ENCODE measurements at places on chromosomes 4 and X.

- no peak for DNase-seq
Observed at GRCh38 chrX:103586314-103586646, 965 bp downstream of the TCEAL4 start.

DNA sequence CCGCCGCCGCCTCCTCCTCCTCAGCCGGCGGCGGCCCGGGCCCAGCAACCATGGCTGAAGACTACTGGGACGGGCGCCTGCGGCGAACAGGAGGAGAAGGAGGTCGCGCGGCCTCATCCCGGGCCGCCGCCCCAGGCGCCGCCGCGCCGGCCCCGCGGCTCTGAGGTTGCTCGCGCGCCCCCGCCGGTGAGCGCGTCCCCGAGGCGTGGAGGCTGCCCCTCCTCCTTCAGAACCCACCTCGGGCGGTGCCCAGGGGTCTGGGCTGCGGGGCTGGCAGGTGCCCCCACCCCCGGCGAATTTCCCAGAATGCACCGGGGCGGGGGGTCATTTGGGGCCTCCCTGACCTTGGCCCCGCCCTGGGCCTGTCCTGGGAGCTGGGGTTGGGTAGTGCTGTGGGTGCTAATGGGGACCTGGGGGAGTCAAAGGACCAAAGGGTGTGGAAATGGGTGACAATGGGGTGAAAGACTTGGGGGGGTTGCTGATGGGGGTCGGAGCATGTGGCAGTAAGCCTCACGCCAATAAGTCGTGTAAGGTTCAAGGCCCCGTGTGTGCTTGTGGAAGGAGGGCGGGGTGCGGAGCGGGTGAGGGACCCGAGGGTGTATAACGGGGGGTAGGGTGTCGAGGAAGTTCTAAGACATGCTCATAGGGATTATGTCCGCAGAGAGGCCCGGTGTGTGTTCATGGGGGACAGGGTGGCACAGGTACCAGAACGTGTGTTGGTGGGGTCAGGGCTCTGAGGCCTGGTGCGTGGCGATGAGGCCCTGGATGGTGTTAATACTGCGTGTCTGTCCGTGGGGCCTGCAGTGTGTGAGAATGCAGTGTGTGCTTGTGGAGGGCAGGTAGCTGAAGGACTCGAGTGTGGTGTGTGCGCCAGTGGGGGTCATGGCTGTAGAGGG is 687 bp downstream of the CDK16 start:
- peak; percentile 9 for DNase-seq

- DNase-seq: no peak
Observed at GRCh38 chrX:48896611-48897011, 957 bp downstream of the TIMM17B start.

- no peak for DNase-seq
Observed at GRCh38 chrX:19256986-19257385, 86.7 kb upstream of the PDHA1 start.

DNA sequence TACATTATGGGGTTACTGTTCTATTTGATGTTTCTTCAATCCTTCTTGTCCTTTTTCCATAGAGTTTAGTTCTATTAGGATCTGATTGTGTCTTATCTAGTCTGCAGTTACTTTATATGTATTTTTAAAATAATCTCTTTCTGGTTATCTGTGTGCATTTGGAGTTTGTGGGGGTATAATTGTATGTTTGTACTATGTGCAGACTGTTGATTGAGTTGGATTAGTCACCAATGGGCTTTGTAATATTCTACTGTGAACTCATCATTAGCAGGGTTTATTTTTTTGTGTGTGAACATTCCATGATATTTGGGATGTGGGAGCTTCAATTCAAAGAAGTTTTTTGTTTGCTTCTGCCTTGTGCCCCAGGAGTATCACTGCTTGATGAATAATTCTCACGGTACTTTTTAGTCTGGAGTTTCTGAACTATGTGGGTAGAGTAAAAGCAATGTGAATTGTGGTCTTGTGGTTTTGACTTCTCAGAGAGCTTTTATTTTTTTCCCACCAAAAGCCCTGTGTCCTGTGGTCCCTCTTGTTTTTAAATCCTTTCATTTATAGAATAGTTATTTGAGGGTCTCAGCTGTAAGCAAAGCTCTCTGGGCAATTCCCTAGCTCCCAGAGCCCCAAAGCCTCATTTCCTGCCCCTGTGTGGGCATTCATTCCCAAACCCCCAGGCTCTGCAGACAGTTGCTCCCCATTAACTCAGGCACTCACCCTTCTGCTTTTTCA is 127.8 kb downstream of the PHKA2 start:
- no peak for DNase-seq

GRCh38 chrX:118720058-118720707 is 7.2 kb upstream of the IL13RA1 start:
- DNase-seq: no peak

- DNase-seq: no peak
Observed at GRCh38 chrX:107673431-107673830, 45.1 kb downstream of the PRPS1 start.

- no peak for DNase-seq
Observed at GRCh38 chr4:181688432-181688831, 554.8 kb upstream of the TENM3 start.

DNA sequence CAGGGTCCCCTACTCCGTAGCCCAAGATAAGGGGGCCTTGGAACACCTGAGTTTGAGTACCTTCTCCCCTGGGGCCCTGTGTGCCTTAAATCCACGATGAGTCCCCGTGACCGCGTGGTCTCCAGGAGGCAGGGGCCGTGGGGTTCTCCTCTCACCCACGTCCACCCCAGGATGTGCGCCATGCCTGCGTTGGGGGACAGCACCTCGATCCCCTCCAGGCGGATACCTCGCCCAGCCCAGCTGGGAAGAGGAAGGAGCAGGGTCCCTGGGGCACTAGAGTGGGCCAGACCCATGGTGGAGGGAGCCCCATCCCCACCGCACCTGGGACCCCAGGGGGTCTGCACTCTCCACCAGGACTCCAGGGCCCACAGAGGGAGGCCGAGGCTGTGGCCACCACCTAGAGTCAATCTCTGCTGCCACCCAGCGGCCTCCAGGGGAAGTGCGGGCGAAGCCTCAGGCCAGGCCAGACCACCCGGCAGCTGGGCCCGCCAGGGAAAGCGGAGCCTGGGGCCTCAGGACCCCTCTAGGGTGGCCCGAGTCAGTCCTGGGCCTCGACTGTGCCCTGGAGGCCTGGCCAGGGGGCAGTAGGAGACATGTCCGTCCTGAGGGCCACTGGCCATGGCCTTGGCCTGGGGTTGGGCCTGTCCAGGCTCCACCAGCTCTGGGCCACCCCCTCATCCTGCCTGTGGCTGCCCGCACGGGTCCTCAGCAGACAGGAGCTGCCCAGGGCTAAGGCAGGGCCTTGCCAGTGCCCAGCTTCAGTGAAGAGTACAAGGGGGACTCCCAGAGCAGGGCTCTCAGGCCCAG is 55.0 kb downstream of the FAM53A start:
- peak; percentile 57 for DNase-seq

GRCh38 chrX:118623062-118623461 is 104.3 kb upstream of the IL13RA1 start:
- DNase-seq: no peak

- DNase-seq: no peak
Observed at GRCh38 chrX:18252644-18253359, 32.1 kb upstream of the BEND2 start.

- DNase-seq: no peak
Observed at GRCh38 chr4:89295415-89295927, 12.1 kb downstream of the GPRIN3 start.

GRCh38 chrX:11386001-11386523 is 92.8 kb downstream of the AMELX start:
- no peak for DNase-seq

DNA sequence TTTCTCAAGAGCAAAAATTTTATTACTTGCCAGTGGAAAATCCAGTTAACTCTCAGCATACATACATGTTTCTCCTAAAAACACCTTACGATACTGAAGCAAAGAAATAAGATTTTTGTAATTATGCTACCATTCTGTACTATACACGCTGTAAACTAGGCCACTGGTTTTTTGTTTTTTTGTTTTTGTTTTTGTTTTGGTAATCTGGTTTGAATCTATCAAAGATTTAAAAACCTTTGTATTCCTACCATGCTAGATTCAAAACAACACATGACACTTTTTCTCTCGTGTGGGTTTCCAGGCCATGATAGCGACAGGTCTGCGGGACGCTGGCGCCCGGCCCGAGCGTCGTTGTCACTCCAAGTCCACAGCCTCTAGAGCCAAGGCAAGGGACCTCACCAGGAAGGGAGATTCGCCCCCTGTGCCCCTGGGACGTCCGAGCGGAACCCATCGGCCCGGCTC is 723 bp downstream of the TMEM192 start:
- DNase-seq: no peak

- no peak for DNase-seq
Observed at GRCh38 chr4:147960971-147961370, 229.1 kb downstream of the ARHGAP10 start.

GRCh38 chr4:52982255-52982945 is 120.3 kb downstream of the RASL11B start:
- no peak for DNase-seq

DNA sequence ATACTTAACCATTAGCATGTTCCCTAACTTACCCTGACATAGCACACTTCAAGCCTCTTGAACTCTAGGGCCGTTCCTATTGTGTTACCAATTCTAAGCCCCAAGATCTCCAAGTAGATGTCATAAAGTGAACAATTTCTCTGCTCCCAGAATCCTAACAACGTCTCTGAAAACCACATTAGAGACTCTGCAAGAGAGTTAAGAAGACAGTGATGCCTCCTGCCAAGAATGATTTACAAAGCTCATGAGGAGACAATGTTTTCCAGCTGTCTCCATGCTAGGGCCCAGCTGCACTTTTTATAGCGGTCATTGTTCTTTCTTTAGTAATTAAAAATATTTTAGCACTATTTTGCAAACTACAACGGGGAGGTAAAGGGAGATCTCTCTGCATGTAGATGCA is 358.4 kb downstream of the PPP3CA start:
- no peak for DNase-seq

- peak; percentile 3 for DNase-seq
Observed at GRCh38 chr4:52588771-52589591, 70.1 kb downstream of the USP46 start.

- DNase-seq: no peak
Observed at GRCh38 chr4:107255596-107255995, 219.5 kb upstream of the DKK2 start.

DNA sequence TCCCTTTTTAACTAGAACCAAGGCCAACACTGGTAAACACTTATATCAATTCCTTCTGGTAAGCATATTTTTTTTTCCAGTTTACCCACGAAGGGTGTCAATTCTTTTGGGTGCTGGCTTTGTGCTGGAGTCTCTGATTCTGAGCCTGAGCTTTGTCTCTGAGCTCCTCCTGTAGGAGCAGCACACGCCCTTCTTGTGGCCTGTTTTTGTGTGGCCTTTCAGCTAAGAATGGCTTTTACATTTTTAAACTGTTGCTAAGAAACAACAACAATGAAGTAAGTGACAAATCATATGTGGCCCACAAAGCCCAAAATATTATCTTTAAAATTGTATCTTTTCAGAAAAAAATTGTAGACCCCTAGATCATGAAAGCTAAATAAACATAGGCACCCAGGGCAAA is 98.0 kb upstream of the TBC1D9 start:
- DNase-seq: no peak

DNA sequence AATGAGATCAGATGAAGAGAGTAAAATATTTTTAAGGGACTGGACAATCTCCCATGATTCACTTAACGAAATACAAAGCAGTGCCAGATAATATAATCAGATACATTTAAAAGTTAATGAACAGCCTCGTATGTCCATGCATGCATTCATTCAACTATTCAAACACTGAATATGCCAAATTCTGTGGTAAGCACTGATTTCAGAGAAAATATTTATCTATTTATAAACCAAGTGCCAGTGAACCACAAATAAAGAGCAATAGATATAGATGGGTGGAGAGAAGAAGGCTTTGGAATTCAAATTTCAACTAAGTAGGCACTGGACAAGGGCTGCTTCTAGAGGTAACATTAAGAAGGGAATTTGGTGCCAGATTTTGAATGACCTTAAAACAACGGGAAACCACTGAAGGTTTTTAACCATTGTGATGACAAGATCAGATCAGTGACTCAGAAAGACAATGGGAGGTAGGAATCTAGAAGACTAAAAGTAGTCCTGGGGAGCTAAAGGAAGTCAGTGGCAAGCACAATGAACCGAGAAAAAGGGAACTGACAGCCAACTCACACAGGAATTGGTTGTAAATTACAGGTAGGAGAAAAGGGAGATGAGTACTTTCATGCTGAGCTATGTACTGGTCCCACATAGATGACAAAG is 14.2 kb downstream of the ELOVL6 start:
- no peak for DNase-seq

DNA sequence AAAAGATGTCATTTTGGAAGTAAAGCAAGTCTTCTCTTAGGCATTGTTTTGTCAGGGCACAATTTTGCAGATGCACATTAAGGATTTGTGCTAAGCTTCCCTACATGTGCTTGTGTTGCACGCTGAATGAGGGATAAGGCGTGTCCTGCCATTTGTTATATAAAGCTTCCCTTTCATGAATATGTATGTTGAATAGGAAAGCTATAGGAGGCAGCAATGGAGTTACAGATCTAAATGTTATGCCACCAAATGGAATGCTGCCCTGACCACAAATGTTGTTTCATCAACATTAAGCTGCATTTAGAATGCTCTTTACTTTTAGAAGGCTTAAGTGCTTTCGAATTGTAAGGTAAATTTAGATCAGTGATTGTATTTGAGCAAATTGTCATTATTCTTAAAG is 20.9 kb downstream of the SGMS2 start:
- DNase-seq: no peak

GRCh38 chr4:13706716-13707115 is 79.2 kb upstream of the BOD1L1 start:
- DNase-seq: no peak

GRCh38 chr4:67608027-67608426 is 49.5 kb downstream of the STAP1 start:
- DNase-seq: no peak

GRCh38 chr4:148248824-148249223 is 193.4 kb downstream of the NR3C2 start:
- no peak for DNase-seq

DNA sequence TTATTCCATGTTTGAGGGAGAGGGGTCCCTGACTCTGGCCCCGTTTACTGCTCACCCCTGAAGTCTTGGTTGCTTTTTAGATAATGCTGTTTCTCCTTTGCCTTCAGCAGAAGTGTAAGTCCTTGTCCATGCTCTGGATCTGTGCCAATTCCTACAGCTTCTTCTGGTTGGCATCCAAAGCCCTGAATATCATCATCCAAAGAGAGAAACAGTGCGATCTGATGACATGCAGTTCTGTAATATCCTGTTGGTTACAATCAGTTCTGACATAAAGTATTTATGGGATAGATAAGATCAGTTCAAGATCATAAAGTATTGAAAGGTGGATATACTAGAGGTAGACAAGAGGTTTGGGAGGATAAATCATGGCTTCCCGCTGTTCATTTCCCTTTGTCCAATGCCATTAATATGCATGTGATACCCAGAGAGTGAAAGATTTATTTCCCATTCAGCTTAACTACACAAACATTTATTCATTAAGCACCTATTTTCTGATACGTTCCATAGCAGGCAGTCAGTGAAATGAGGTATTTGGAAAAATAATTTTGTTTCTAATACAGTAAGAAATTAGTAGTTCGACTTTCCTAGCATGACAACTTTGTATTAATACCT is 53.2 kb upstream of the TMEM150C start:
- DNase-seq: no peak

- no peak for DNase-seq
Observed at GRCh38 chrX:40434443-40434842, 146.3 kb upstream of the ATP6AP2 start.
